Brain pericyte (primary cell): ENCODE measurements at places on chromosomes 7 and 10.

- DNase-seq, result no peak
Observed at GRCh38 chr10:21724020-21724589, 190.1 kb downstream of the MLLT10 start.

DNA sequence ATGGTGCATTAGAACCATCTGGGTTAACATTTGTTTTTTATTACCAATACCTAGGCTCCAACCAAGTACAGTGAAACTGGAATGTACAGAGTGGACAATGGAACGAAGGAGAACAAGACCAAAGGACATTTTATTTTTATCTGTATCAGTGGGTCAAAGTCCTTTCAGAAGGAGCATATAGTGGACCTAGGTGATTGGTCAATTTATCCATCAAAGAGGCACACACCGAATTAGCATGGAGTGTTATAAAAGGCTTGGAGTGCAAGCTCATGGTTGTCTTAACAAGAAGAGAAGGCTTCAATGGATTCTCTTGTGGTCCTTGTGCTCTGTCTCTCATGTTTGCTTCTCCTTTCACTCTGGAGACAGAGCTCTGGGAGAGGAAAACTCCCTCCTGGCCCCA is at the start of gene CYP2C9:
CYP2C9 (plus strand) TSS at position 276 of the 400 bp plus-strand sequence; CDS start at position 301, 25 bp downstream.
- no peak for DNase-seq

GRCh38 chr7:74290553-74290950 is 1.3 kb downstream of the CLIP2 start:
- DNase-seq, result no peak

GRCh38 chr10:132499367-132499685 is 38.3 kb upstream of the INPP5A start:
- no peak for DNase-seq

DNA sequence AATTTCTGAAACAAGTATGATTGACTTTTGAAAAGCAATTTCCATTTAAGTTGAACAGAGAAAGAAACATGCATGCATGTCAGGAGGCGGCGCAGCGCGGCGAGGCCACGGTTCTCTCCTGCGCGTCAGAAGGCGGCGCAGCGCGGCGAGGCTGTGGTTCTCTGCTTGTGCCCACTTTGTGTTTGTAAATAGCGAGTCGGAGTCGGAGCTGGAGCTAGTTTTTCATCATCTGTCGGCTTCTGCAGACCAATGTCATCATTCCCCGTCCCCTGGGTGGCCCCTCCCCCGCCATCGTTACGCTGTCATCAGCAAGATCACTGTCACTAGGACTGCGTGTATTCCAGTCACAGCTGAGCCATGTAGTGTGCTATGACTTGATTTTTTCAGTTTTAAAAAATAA is 49.2 kb downstream of the INPP5A start:
- no peak for DNase-seq

GRCh38 chr7:14836571-14837189 is 65.9 kb downstream of the DGKB start:
- DNase-seq, result peak; percentile 85

DNA sequence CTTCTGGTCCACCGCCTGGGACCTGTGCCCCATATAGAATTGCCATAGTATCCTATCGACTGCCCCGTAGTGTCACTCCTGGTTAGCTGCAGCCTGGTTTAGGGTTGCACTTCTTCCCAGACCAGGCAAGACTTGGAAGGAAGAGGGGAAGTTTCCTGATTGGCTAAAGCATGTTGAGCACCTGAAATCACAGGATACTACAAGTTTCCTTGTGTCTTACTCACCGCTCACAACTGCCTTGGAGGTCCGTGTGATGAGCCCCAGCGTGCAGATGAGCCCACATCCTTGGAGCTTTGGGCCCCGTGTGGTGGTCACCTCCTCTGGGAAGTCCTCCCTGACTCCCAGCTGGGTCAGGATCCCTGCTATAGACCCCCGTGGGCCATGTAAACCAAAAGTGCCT is 73.9 kb upstream of the GTF2I start:
- no peak for DNase-seq

GRCh38 chr10:102646610-102647442 is 2.5 kb downstream of the TRIM8 start:
- no peak for DNase-seq

- no peak for DNase-seq
Observed at GRCh38 chr10:88908194-88908593, 28.1 kb downstream of the STAMBPL1 start.

DNA sequence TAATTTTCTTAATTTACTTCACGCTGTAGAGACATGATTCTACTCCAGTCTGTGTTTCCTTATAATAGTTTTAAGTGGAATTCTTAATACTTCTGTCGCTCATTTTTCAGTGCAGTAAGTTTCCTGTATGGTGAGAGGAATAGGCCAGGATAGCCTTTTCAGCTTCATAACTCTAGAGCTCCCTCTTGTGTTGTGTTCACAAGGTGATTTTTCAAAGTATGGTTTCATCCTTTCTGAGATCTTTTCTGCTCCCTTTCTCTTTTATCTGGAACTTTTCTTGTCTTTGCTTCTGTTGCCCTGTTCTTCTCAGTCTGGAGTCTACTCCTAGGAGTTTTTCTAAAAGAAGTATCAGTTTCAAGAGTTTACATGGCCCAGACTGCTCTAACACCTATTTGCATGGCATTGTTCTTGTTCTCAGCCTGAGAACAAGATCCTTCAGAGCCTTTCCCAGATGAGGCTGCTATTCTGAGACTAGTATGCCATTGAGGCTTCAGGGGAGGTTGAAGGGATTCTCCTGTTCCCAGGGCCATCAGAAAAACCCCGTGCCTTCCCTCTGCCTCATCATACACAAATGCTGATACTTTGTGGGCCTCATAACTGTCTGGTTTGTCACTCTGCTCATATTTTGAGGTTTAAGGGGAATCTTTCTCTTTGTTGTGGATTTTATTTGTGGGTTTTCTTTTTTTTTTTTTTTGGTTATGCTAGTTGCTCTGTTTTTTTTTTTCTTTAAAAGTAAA is 21.8 kb downstream of the NET1 start:
- no peak for DNase-seq

- no peak for DNase-seq
Observed at GRCh38 chr7:26451997-26452396, 160.3 kb downstream of the SNX10 start.

DNA sequence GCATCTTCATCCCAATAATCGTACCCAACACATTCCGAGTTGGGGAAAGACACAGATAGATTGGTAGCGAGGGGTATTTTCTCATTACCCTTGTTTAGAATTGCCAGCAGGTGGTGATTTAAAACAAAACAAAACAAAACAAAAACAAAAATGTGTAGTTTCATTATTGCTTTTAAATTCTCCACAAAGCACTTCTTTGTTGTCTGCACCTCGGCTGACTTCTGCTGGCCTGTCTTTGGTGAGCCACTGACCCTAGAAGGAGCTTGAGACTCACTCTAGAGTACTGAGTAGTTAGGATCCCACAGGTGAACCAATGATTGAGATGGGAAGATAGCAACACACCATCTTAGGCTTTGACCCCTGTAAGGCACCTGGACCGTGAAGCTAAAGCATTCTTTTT is 105.4 kb upstream of the BET1 start:
- no peak for DNase-seq

GRCh38 chr10:119183664-119184412 is 5.2 kb upstream of the PRDX3 start:
- no peak for DNase-seq

- DNase-seq, result no peak
Observed at GRCh38 chr7:85479918-85480643, 293.2 kb upstream of the SEMA3D start.

- DNase-seq, result peak; percentile 53
Observed at GRCh38 chr10:31697271-31698180, 231.1 kb downstream of the ARHGAP12 start.

- DNase-seq, result no peak
Observed at GRCh38 chr7:26011039-26011696, 140.8 kb upstream of the NFE2L3 start.

DNA sequence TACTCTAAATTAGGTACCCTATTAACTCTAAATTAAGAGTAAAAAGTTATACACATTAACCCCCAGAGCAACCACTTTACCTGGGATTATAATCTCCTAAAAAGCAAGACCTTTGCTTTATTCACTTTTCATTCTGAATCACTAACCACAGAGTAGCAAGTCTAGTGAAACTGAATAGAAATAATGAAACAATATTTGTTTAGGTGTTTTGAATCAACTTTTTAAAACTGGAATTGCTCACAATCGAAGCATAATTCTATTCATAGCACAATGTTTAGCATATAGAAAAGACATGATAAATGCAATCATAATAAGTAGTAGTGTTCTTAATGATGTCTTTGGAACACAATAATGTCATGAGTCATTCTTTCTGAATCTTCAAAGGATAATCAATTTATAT is 37.0 kb upstream of the CASD1 start:
- no peak for DNase-seq

- no peak for DNase-seq
Observed at GRCh38 chr10:63221950-63222349, 88.8 kb downstream of the NRBF2 start.

- DNase-seq, result no peak
Observed at GRCh38 chr7:158356454-158356853, 231.2 kb downstream of the PTPRN2 start.

DNA sequence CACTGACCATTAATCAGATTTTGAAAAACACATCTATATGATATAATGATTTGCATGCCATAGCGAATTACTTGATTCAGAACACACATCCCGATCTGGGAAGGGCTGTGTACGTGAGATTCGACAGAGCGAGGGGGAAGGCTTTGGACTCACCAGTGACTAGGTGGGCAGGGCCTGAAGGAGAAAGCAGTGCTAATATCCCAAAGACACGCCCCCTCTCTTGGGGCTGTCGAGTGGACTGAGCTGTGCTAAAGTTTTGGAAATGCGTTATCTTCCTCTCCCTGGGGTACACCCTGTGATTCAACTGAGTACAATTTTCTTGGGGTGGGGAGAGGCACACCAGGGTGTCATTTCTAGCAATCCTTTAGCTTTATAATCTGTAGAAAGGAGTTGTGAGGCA is 1.8 kb downstream of the LRRC17 start:
- no peak for DNase-seq

- no peak for DNase-seq
Observed at GRCh38 chr7:157406971-157407370, 70.2 kb downstream of the DNAJB6 start.

DNA sequence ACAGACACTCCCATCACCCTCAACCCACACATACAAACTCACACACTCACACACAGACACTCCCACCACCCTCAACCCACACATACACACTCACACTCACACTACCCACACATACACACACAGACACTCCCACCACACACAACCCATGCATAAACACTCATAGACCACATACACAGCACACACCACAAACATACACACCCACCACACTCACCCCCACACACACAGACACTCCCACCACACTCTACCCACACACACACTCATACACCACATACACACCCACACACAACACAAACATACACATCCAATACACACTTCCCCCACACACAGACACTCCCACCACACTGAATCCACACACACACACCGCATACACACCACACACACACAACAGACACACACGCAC is 521.2 kb downstream of the TCERG1L start:
- no peak for DNase-seq

DNA sequence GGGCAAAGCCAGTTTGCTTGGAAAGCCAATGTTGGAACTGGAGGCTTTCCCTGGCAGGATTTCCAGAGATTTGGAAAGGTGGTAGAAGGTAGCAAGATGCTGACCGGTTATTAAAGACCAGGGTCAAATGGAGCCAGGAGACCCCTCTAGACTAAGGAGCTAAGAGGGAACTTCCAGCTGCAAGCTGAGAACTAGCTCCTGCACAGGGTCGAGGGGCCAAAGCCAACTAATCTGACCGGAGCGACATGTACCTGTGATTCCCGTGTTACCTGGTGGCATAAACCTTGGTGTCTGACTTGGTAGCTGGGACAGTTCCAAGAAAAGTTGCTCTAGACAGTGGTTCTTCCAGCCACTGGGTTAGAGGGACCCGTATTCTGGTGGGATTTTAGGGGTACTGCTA is 41.8 kb downstream of the SPDYE5 start:
- no peak for DNase-seq

- DNase-seq, result no peak
Observed at GRCh38 chr7:142248-142941, 50.0 kb upstream of the FAM20C start.

GRCh38 chr10:49322371-49323170 is 23.6 kb downstream of the C10orf71 start:
- DNase-seq, result no peak

DNA sequence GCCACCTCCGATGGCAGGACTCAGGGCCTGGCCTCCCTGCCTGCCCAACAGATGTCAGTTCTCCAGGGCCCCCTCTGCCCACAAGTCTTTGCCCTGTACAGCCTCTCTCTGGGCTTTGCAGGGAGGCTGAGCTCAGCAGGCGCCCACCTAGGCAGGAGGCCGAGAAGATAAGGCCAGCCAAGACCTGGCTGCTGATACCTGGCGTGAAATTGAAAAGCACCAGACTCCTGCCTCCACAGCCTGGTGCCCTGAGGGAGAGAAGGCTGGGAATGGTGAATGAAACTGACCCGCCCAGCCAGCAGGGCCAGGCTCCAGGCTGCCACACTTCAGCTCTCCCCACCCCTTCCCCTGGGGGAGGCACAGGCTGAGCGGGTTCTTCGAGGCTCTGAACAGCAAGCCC is 145.8 kb downstream of the CDH23 start:
- no peak for DNase-seq

GRCh38 chr10:67975871-67976270 is 91.4 kb downstream of the SIRT1 start:
- DNase-seq, result no peak

GRCh38 chr10:9437131-9437530 is 1382.6 kb downstream of the GATA3 start:
- DNase-seq, result no peak

DNA sequence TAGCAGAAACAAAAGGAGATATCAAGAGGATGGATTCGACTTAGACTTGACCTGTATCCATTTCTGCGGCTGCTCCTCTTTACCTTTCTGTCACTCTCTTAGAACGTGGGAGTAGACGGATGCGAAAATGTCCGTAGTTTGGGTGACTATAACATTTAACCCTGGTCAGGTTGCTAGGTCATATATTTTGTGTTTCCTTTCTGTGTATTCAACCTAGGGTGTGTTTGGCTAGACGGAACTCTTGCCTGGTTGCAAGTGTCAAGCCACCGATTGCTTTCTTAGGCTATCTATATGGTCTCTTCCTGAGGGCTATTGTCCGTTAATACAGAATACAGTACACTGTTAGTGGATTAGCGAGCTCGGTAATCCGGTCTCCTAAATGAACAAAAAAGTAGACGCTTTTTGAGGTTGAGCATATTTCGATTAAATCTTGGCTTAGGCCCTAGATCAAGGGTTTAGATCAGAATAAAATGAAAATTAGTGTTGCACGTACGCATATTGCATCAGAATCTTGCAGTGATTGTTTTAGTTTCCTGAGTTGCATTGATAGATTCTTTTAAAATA is 1.2 kb downstream of the PTEN start:
- DNase-seq, result no peak
